ENCODE measurements at places on chromosomes 6 and 20. TPM values are rescaled to one million over a fixed set of nuclear protein-coding genes. Genes with fewer than 3 reads are reported as not detected.
A peak's percentile ranks its signal among the peaks of the same experiment; 100 is the strongest.

Gene TTI1
- 17.1 TPM for polyA plus RNA-seq

Gene EYA2
- 3.3 TPM for polyA plus RNA-seq

Gene FAM210B
- polyA plus RNA-seq = 188 TPM

Gene GRIK2
- polyA plus RNA-seq = 4.1 TPM

Gene SLC52A3
- polyA plus RNA-seq = 1.0 TPM

Gene SSTR4
- polyA plus RNA-seq = not detected

Gene PRL
- 1.4 TPM for polyA plus RNA-seq

Gene SLC22A2
- 0.35 TPM for polyA plus RNA-seq

Gene DEFB132
- not detected for polyA plus RNA-seq

Gene HDDC2
- polyA plus RNA-seq = 64.1 TPM

Gene CLVS2
- 0.46 TPM for polyA plus RNA-seq

Gene FAM184A
- 13.7 TPM for polyA plus RNA-seq

- DNase-seq = no peak
These were observed 115.7 kb upstream of the SALL4 start for GRCh38 chr20:51917886-51918535.

DNA sequence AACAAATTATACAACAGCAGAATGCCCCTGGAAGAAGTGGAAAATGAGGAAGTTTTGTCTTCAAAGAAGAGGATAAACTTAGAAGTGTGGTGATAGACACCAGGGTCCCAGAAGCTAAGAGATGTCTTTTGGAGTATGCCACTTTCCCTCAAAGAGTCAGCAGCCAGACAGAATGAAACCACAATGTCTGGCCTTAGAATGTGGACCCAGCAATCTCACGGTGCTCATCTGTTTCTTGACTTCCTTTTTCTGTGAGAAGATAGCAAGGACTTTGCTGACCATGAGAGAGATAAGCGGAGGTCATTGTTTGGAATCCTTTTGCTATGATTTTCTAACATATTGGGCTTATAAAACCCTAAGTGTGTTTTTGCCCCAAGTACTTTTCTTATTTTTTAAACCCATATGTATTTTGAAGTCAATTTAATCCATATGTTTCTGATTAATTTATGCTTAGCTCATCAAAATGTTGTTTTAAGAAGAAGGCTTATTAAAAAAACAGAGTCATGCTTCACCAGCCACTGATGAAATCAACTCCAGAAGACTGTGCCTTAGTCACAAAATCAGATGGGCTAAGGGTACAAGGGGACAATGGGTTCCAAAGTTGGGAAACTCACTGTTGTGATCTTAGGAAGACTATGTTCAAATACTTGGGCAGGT, 451.2 kb upstream of the JAG1 start:
- DNase-seq = no peak

DNA sequence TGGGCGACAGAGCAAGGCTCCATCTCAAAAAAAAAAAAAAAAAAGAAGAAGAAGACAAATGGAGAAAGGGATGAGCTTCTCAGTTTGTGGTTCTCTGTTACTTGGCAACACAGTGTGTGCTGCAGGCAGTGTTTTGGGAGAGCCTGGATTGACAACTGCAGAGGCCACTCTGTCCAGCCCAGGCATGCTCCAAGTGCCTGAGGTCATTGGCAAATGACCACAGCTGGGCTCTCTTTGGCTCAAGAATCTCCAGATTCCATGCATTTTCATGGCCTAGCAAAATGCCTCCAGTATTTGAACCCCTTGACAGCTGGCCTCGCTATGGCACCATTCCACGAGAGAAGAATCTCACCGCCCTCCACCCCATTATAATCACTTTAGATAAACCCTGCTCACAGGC, 126.2 kb downstream of the ANKRD60 start:
- peak; percentile 48 for DNase-seq

GRCh38 chr6:100343316-100344077, 121.2 kb downstream of the SIM1 start:
- no peak for DNase-seq

DNA sequence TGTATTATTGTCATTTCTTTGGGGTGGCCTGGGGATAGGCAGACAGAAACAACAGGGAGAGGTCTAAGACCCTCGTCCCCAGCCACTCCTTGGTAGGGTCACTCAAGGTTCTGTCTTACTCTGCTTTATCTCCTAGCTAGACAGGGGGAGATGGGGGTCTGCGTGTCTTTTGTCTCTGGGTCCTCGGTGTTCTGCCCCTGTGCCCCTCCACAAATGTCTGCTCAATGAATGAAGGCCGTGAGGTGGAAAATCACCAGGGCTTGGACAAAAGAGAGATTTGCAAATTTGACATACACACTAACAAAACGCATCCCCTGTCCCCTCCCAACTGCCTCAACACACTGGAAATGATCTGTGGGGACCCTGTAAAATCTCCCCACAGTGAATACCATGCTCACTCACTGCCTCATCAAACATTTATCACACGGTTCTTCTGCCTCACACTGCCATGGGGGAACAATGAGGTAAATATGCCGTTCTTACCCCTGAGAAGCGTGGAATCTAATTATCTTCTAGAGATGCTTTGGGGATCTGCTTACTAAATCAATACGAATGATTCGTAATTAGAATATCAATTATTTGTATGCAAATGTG, 13.2 kb upstream of the VAPB start:
- no peak for DNase-seq

DNA sequence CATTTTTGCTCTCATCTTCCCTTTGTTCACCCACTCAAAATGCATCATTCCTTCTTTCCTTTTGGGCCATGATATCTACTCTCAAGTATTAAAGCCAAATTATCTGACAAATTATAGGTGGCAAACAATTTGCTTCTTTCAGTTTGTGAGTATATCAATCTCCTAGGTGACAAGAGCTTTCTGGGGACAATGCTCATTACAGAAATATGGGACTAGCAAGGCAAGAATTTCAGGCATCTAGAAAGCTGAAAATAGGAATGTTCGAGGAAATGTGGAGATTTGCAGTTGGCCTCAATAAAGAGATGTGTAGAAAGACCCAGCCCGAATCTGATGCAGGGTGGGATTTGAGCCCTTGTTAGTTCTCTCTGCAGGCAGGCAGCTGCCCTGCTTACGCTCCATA, 71.8 kb downstream of the ALDH8A1 start:
- no peak for DNase-seq

GRCh38 chr6:121770943-121771342, 335.5 kb downstream of the GJA1 start:
- DNase-seq = no peak

DNA sequence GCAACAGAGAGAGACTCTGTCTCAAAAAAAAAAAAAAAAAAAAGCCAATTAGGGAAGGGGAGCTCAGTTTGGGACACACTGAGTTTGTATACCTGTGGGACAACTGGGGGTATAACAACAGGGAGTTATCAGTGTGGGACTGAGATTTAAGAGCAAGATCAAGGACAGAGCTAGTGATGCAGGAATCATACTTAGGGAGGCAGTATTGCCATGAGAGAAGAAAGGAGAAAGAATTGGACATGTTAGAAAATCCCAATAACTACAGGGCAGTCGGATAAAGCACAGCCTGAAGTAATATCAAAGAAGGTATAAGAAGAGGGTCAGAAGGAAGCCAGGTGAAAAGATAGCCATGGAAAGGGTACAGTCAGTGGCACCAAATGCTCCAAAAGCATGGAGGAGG, 121.2 kb downstream of the PTPRT start:
- DNase-seq = peak; percentile 15

DNA sequence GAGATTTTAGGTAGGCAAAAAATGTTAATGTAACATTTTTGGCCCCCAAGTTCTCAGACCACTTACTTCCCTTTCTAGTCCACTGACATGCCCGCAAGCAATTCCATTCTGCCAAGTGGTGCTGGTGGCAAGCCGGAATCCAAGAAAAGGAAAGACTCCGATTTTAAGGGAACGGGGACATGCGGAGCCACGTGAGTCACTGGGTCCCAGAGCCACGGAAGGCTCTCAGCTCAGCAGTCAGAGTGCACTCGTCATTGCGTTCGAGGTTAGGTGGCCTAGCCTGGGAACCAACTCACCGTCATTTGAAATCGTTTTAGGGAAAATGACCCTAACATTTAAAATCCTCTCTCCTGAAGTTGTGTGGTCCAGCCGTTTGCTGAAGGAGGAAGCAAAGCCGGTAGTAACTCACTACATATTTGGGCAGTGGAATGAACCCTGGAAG, 711 bp upstream of the SIRT5 start:
- peak; percentile 21 for DNase-seq

GRCh38 chr6:92608751-92609150, 810.6 kb downstream of the EPHA7 start:
- DNase-seq = no peak

DNA sequence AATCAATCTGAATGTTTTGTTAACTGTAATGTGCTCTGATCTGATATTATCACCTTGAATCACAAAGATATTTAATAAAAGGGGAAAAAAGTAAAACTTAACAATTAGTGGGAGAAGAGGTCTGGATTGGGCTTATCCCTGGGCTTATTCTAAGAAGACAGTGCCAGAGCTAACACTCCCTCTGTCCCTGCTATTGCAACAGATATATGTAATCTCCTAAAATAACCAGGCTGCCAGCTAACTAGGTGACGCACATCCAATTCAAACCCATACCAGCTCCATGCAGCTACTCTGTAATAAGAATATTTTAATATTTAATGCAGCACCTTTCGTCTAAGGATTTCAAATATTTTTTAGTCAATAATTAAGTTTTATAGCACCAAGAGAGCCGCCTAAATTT, 330.1 kb upstream of the MARCKS start:
- no peak for DNase-seq

DNA sequence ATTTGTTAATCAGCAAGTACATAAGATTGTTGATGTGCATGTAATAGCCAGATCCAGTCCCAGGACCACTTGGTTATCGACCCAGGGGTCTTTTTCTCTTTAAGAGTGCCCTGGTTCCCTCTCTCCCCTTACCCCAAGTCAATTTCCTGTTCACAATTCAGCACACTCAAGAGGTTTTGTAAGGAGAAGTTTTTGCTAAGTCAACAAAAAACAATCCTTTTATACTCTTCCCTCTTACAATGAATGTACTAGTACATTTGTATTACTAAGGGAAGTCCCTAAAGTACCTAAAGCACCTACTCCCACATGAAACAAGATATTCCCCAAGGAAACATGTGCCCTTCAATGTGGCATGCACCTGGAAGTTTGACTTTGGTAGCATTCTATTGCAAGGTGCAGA, 1.6 kb upstream of the NT5DC1 start:
- no peak for DNase-seq

- DNase-seq = no peak
These were observed 227.2 kb downstream of the EPM2A start for GRCh38 chr6:145508107-145508506.

- no peak for DNase-seq
These were observed 77.4 kb downstream of the ASXL1 start for GRCh38 chr20:32435449-32436107.

- DNase-seq = no peak
These were observed 59.9 kb upstream of the TENT5A start for GRCh38 chr6:81812401-81812800.

DNA sequence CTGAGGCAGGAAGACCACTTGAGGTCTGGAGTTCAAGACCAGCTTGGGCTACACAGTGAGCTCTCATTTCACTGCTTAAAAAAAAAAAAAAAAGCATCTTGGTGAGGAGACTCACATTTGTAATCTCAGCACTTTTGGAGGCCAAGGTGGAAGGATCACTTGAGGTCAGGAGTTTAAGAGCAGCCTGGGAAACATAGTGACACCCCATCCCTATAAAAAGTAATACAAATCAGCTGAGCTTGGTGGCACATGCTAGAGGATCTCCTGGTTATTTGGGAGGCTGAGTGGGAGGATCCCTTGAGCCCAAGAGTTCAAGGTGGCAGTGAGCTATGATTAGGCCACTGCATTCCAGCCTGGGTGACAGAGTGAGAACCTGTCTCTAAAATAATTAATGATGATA, 29.4 kb upstream of the SYNCRIP start:
- DNase-seq = no peak

- no peak for DNase-seq
These were observed 5.8 kb downstream of the C6orf132 start for GRCh38 chr6:42136508-42137193.

DNA sequence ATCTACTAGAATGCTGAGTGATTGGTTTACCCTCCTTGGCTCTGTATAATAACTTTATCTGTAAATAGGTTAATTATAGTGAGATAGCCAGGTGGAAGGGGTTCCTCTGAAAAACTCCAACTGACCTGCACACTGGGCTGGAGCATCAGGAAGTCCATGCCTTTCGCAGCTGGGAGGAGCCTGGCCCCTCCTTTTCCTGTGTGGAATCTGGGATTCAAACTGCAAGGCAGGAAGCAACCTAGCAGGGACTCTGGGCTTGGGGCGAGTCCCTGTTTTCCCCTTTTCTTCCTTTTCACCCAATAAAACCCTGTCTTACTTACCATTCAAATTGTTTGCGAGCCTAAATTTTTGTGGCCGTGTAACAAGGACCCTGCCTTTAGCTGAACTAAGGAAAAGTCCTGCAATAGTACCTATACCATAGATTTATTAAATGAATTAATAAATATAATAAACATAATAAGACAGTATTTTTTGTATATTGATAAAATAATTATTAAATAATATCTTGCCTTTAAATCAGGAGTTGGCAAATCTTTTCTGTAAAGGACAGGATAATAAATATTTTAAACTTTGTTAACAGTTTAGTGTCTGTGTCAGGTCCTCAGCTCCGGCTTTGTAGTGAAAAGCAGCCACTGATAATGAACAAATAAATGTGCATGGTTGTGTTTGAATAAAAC, 406.2 kb upstream of the MMS22L start:
- DNase-seq = no peak

GRCh38 chr6:163813979-163814493, 399.5 kb downstream of the QKI start:
- DNase-seq = no peak

GRCh38 chr6:45966797-45967196, 48.9 kb downstream of the CLIC5 start:
- DNase-seq = no peak

DNA sequence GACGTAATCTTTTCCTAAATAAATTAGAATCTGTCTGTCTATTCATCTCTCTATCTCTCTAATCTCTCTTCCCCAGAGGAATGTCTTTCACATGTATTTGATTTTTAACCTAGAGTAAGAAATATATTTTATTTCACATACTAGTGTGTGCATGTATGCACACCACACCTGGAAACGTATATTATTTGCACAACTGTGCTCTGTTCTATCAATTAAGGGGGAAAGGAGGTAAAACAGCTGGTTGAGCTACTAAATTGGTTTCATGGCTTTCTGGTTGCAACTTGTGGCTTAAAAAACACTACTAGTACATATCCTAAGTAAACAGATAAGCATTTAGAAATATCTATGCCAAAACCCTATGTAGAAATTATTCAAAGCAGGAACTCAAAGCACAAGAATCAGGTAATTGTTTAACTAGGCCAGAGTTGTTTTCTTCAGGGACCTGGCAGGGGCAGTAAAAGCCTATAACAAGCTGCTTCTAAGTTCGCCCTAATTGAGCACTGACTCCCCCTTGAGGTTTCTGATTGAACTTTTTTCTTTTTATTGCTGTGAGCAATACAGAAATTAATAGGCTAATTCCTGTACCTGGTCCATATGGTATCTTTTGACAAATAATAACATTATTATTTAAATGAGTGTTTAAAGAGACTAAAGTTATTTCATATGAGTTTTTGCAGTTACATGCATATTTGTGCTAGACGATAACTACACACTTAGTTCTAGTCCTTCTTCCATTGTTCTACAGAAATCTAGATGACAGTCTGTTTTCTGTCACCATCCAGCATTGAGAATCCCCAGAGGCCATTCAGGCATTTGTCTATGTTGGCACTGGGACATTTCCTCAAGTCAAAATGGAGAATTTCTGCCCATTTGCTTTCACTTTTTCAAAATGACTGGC, 88.6 kb downstream of the MCHR2 start:
- no peak for DNase-seq

All from muscle of arm (tissue), 14 donors.